Fibroblast of lung (primary cell): ENCODE measurements at places on chromosomes 3 and 15. TPM values are rescaled to one million over a fixed set of nuclear protein-coding genes. Genes with fewer than 3 reads are reported as not detected.
A peak's percentile ranks its signal among the peaks of the same experiment; 100 is the strongest.

- peak; percentile 2 for DNase-seq
Measured at GRCh38 chr15:61518191-61518950, 289.3 kb upstream of the RORA start.

PLXND1 gene
- 76.8 and 109 TPM in 2 replicates for total RNA-seq

DNA sequence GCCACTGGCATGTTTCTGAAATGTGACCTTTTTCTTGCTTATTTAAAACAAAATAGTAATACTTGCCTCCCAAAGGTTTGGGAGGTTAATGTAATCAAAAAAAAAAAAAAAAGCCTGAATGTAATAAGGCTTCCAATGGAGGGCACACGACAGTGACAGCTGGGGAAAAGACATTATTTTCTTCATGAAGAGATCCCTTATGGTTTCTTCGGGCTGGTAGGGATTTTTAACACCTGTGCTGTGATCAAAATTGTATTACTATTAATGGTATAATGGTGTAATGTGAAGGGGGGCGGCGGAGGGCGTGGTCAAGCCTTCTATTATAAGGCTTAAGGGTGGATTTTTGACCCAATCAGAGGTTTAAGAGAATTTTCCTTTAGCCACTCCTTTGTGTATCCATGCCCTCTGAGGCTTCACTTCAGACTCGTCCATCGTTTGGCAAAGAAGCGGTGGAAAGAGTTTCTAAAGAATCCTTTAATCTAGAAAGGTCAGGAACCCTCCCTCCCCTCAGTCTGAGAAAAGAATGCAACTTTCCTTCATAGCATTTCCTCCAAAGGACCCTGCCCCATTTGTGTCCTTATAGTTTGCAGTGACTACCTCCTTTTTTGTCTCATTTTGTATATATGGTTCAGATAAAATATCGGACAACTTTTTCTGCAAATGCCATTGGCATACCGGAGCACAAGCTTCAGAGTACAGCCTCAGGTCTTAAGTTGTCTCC, 89.5 kb upstream of the CHD2 start:
- DNase-seq = peak; percentile 82

DNA sequence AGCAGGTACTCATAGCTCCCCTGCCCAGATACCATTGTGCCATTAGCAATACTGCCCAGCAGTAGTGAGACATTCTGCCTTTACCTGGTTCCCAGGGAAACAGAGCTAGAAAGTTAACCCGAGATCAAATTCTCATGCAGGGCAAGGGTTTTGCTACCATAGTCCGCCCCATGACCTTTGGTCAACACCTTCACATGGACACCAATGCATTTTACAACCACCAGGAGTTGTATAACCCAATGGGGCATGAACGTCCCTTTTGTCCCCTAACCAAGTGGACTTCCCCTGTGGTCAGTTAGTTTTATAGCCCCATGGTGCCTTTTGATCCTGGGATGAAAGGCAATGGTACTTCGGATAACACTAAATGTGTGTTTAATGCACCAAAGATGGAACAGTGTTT, 151.7 kb upstream of the IQSEC1 start:
- no peak for DNase-seq

DNA sequence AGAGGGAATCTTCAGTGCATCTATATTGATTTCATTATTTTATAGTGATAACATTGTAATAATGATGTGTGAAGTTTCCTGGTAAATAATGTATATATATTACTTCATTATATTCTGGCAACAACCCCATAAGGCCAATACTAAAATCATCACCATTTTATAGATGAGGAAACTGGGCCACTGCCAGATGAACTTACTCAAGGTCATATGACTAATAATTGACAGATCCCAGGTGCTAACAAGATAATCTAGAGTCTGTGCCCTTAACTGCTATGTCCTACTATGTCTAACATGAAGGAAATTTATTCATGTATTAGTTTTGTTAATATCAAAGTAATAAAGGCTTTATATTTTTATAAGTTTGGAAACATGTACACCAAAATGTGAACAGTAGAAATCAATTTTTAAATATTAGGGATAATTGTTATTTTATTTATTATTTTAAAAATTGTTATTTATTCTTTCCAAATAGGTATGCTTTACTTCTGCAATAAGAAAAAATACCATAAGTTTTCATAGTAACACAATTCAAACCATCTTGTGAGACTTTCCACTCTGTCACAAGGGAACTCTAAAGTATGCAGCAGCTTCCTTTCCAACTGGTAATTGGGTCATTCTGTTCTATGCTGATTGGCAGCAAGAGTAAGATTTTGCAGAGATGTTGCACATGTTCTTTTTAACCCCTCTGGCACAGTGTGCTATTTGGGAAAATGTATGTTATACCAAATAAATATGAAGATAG, 90.8 kb upstream of the CMC1 start:
- DNase-seq = no peak

GRCh38 chr3:196055683-196056270, 26.1 kb downstream of the TFRC start:
- no peak for DNase-seq

- DNase-seq = peak; percentile 61
Measured at GRCh38 chr15:88890495-88890894, 4.8 kb downstream of the HAPLN3 start.

DNA sequence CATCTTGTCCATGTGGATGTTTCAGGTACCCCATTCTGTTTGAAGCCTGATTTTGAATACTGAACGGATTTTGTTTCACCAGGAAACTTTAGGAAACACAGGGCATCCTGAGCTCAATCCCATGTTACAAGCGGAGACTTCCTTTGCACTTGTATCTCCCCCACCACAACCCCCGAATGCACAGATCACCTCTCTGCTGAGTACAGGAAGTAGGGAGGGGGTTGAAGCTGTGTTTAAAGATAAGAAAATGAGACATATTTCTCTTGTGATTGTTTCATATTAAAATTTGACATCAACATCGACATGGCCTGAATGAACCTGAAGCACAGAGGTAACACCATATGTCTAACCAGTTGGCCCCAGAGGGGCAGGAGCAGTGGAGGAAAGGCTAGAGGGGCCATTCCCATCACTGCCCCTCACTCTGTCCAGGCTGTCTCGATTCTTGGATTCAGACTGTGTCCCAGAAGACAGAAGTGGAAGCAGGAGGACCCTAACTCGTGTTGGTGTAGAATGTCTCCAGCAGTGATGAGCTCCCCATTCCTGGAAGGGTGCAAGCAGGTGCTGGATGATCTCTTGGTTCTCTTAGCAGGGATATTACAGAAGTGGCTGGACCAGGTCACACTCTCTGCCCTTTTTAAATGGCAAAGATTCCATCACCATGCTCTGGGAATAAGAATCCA, 59.6 kb upstream of the IQSEC1 start:
- no peak for DNase-seq

CFAP20DC gene
- total RNA-seq = 2.3 and 3.8 TPM in 2 replicates

GRCh38 chr3:123066896-123067688, at the start of gene PDIA5:
Gene PDIA5 (plus strand): TSS chr3:123067025. CDS start chr3:123067165, 140 bp downstream.
- peak; percentile 85 for DNase-seq

DNA sequence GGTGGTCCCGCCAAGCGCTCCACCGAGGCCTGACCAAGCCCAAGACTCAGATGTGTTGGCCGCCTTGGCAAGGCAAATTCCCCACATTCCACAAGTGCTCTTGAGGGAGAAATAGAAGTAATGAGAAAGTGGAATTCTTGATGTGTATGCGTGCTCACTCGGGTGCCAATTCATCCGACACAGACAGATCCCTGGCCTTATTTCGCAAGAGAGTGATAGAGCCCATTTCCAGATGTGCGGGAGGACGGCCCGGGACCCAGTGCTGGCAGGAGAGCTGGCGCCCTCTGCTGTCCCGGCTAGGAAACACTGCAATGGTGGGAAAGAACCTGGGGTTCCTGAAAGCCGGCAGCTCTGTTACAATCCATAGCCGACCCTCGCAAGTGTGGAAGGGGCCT, 76.0 kb downstream of the HMG20A start:
- peak; percentile 95 for DNase-seq

DNA sequence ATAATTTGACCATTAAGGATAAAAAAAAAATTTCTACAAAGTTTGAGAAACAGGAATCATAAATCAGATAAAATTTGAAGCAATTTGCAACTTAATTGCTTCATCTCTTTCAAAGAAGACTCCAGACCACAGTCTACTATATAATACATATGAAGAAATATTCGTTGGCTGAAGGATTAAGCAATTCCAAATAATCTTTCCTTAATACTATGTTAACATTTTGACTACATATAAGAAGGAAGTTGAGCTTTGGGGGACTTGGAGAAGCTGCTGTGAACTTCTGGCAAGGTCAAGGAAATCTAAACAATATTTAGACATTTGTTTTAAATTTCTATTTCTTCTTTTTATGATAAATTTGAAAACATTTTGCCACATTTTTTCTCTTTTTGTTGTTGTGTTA, 13.5 kb upstream of the GABRR3 start:
- no peak for DNase-seq

GRCh38 chr15:58066042-58066867, 744 bp upstream of the ALDH1A2 start:
- DNase-seq = peak; percentile 43

- DNase-seq = no peak
Measured at GRCh38 chr3:73148206-73148605, 86.7 kb downstream of the EBLN2 start.

DNA sequence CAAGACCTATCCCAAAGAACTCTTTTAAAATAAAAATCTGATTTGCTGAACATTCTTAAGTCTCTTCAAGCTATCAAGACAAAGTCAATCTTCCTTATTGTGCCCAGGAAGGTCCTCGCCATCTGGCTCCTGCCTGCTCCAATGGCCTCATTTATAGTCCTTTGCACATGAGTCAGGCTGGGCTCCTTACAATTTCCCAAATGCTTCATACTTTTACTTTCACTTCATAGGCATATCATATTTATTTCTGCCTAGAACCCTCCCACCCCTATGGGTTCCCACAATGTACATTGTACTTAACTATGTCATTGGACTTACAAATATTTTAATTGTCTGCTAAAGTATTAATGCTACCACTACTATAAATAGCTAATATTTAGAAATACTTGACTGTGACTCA, 9.1 kb downstream of the THRB start:
- DNase-seq = no peak

BFSP2 gene
- total RNA-seq = not detected in 2 replicates

- no peak for DNase-seq
Measured at GRCh38 chr3:33124638-33125037, 10.8 kb downstream of the CRTAP start.

GRCh38 chr15:42152196-42152920, 4.1 kb downstream of the PLA2G4F start:
- no peak for DNase-seq

- DNase-seq = peak; percentile 88
Measured at GRCh38 chr3:23959135-23959900, 14.2 kb downstream of the NR1D2 start.

DNA sequence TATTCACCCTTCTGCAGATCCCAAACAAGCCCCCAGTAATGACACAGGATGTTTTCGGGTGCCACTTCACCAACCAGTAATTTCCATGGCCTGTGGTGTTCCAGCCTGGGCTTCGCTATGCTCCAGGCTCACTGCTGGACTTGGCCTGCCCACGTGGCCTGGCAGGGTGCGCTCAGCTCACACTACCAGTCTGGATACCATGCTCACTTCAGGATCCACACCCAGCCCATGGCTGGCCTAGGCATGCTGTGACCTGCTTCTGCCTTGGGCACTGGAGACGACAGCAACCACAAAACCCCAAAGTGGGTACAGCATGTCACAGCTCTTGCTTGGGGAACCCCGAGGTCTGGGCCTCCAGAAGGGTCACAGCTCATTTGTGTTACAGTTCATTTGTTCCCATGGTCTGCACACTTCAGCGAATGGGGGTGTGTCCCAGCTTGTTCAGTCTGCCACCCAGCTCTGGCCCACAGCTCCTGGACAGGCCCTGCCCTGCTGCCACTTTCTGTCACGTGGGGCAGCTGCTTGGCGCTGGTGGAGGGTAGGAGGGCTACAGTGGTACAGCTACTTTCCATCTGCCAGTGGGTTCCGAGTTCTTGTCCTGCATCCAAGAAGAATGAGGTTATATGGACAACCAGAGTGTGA, 650.8 kb downstream of the MCTP2 start:
- DNase-seq = no peak

DNA sequence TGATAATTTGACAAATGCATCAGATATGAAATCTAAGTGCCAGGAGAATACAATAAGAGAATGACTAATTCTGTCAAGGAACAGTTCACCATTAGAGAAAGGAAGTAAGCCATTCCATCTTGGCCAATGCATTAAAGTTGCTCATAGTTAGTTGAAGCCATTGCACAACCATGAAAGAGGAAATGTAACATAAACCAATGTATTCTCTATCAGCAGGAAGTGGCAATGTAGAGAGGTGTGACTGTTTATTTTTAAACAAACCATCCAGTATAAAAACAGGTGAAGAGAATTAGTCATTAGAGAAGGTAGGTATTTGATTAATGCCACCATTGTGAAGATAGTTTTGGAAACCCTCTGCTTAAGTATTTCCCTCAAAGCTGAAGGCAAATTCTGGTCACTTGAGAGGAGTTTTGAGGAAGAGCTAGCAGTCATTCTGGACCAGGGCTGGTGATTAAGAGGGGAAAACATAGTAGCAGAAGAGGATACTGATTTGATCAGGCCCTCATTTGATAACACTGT, 10.7 kb upstream of the ANXA2 start:
- DNase-seq = peak; percentile 88

DNA sequence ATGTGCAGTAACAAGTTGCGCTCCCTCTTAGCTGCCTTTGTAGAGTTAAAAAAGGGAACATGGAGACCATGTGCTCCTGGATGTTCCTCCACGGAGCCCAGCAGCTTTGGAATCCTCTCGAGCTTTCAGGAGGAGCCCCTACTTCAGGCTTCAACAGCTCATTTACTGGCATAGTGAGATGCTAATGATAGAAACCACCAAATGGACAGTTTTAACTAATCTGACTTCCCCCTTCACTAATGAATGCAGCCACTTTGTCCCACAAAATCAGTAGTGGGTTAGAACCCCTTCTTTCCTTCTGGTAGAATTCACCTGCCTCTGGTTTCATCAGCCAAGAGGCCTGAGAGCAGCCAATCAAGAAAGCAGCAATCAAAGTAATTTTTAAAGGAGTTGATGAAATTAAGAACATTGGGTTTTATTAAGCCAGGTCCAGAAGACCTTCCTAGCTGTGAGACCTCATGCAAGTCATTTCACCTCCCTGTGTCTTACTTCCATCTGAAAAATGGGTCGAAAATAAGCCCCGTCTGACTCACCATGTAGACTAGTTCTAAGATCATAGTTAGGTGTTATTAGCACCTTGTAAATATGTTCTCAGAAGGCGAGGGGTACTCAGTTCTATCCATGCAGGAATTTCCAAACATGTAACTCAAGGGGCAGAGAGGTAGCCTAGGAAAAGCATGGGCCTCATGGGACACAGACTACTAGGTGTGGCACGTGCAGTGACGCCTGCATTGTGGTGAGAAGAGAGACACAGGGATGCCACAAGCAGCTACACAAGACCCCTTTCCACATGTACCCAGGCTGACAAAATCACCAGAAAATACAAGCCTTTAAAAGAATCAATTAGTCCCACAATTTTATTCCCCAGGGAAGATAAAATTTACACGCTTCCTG, 179.7 kb upstream of the LPP start:
- no peak for DNase-seq

- DNase-seq = no peak
Measured at GRCh38 chr3:178109691-178110090, 426.5 kb upstream of the KCNMB2 start.

GRCh38 chr3:130425484-130425883, 80.0 kb downstream of the COL6A5 start:
- DNase-seq = no peak

ZNF80 gene
- total RNA-seq = not detected in 2 replicates
